ENCODE measurements at places on chromosomes 6 and 20.

DNA sequence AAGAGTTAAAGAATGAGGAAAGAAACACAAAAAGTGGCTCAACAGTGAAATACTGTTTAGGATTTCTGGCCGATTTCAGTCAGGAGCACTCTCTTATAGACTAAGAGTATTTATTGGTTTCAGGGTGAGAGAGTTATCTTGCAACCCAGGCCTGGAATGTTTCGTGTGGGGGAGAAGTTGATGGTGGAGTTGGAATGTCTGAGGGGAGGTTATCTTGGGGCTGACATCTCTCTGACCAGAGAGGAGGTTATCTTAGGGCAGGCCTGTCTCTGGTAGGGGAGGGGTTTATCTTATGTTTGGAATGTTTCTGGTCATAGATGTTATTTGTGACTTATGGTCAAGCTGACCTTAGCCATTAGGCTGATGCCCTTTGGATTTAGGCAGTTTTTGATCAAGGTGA is 80.3 kb downstream of the HTR1B start:
- no peak for DNase-seq

DNA sequence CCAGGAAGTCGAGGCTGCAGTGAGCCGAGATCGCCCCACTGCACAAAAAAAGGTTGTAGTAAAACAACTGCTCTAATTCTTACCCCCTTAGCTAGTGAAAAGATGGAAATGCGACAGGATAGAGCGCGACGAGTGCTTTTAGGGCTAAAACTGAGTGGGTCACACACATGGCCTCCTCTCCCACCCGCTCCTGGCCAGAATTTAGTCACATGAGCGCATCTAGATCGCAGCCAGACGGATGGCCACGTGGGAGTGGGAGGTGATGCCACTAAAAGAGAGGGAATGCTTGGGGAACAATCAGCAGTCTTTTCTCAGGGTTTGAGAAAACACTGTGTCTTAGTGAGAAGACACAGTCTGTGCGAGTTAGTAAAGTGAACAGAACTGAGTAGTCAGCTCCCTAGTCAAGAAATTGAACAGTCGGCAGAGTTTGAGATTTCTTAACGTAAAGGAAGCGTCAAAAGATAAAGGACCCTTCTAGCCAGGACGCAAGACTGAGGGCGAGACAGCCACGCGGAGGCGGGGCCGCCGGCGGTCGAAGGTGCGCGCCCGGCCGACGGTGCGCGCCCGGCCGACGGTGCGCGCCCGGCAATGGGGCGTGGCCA is 664 bp upstream of the ACTR5 start:
- no peak for DNase-seq

GRCh38 chr20:9629831-9630230 is 115.4 kb downstream of the LAMP5 start:
- DNase-seq: no peak

- DNase-seq: no peak
These were observed 48.7 kb downstream of the HLA-DPB1 start for GRCh38 chr6:33124525-33124901.

- no peak for DNase-seq
These were observed 14.7 kb downstream of the FOXF2 start for GRCh38 chr6:1403851-1404712.

GRCh38 chr6:51996296-51996947 is 91.0 kb downstream of the PKHD1 start:
- no peak for DNase-seq

DNA sequence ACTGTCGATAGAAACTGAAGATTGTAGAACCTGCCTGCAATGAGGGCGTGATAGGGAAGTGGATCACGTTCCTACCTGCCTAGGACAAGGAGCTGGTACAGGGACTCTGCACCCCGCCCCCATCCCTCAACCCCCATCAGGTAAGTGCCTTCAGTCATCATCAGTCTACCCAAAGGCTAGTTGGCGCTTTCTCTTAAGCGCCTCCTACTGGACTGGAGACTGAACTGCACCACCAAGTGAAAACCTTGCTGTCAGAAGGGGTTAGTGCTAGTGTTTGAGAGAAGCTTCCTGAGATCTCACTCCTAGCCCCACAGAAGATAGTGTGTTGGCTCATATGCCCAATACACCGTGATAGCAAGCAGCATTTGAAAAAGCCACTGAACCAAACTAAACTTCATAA is 706.5 kb upstream of the MAN1A1 start:
- peak; percentile 1 for DNase-seq

DNA sequence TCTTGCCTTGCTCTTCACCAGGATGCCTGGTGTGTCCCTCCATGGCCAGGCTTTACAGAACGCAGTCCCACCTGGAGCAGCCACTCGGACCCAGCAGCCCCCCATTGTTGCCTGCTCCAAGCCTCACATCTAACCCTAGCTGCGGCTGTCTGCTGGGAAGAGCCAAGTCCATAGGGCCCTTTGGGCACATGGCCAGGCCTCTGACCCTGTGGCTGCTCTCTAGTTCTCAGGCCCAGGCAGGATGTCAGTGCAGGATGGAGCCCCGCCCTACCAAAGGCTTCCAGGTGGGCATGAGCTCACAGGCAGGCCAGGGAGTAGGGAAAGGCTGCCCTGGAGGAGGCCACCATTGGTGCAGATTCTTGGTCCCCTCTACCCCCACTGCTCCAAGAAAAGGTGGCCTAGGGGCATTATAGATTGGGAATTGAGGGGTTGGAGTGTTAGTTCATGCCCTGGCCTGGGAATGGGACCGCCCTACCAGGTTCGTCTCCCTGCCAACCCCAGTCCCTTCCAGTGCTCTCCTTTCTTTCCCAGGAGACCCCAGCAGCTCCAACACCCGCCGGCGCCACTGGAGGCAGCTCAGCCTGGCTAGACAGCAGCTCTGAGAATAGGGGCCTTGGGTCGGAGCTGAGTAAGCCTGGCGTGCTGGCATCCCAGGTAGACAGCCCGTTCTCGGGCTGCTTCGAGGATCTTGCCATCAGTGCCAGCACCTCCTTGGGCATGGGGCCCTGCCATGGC is 18.7 kb downstream of the MAVS start:
- DNase-seq: no peak

DNA sequence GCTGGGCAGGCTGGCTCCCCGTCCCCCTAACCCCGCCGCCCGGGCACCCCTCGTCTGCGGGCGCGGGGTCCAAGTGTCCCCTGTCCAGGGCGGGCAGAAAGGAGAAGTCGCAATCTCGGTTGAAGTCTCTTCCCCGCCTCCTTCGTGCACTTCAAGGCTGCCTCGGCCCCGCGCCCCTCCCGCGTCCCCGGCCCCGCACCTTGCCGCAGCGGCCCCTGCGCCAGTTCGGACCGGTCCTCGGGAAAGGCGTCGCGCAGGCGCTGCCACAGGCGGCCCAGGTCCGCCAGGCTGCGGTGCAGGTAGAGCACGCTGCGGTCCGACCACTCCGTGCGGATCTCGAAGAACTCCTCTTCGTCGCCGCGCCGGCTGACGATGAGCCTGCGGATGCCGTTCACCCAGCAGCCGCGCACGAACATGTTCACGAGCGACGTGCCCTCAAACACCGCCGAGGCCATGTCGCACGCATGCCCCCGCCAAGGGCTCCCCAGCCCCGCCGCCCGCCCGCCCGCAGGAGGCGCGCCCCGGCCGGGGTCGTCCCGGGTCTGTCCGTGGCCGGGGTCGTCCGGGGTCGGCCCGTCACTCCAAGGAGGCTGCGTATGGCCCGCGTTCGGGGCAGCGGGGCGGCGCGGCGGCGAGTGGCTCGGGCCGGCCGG is at the start of gene PXDC1:
PXDC1 (minus strand) TSS at position 637 of the 653 bp plus-strand sequence; CDS start at position 455, 182 bp downstream.
- DNase-seq: no peak

DNA sequence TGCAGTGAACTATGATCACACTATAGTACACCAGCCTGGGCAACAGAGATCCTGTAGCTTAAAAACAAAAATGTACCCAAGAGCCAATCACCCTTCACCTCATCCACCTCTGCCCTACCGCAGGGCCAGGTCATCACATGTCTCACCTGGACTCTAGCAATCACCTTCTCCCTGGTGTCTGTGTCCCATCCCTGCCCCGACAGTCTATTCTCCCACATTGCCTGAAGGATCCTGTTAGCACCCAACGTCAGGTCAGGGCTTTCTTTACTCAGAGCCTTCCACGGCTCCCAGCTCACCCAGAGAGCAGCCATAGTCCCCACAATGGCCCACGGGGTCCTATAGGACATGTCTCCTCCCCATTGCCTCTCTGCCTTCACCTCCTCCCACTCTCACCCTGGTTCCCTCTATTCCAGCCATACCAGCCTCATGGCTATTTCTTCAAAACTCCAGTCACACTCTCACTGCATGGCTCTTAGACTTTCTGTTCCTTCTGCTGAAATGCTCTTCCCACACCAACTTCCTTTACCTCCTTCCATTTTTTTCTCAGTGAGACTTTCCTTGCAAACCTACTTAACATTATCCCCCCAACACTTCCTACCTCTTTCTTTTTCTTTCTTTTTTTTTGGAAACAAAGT is 22.5 kb upstream of the ARFGEF2 start:
- no peak for DNase-seq

DNA sequence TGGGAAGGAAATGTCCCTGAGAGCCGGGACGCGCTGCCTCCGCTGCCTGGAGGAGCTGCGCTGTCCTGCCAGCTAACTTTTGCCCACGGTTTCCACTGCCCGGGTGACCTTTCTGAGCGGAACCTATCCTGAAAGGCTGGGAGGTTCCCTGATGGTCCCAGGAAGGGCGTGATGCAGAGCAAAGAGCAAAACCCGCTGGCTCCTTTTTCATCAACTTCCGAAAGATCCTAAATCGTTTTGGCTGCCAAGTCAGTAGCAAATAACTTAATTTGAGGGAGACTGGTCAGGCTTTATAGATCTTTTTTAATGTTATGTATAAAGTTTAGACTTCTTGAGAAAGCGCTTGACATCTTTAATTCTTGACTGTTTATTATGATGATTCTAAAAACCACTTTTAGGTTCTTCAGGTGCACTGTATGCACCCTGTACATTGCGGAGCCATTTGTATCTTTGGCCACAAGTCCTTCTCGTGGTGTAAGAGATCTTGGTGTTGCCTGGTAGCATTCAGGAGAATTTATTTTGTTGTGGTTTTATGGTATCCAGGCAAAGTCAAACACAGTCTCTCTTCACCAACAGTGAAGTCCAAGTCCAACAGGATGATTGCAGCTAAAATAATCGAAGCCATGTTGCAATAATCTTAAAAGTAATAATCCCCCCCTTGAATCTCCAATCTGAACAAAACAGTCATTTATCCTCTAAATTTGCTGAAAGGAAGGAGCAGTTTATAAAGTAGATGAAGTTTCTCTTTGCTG is at the start of gene SYNE1:
SYNE1 (minus strand) TSS at position 67 of the 752 bp plus-strand sequence. CDS start 9,031 bp downstream, outside the sequence.
- no peak for DNase-seq

DNA sequence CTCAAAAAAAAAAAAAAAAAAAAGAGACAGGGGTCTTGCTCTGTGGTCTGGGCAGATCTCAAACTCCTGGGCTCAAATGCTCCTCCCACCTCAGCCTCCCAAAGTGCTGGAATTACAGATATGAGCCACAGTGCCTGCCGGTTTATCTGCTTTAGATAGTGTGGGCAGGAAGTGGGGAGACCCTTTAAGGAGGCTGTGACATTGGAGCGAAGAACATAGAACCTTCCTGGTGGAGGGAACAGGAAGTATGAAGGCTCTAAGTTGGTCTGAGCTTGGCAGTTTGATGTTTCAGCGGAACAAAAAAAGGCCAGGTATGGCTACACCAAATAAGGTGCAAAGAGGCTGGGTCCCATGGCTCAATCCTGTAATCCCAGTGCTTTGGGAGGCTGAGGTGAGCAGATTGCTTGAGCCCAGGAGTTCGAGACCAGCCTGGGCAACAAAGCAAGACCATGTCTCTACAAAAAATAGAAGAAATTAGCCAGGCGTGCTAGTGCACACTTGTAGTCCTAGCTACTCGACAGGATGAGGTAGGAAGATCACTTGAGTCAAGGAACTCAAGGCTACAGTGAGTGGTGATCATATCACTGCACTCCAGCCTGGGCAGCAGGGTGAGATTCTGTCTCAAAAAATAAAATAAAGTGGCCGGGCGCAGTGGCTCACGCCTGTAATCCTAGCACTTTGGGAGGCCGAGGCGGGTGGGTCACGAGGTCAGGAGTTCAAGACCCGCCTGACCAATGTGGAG is 8.7 kb upstream of the ZMYND8 start:
- DNase-seq: no peak

GRCh38 chr20:53581444-53582250 is 12.0 kb downstream of the ZNF217 start:
- DNase-seq: no peak

DNA sequence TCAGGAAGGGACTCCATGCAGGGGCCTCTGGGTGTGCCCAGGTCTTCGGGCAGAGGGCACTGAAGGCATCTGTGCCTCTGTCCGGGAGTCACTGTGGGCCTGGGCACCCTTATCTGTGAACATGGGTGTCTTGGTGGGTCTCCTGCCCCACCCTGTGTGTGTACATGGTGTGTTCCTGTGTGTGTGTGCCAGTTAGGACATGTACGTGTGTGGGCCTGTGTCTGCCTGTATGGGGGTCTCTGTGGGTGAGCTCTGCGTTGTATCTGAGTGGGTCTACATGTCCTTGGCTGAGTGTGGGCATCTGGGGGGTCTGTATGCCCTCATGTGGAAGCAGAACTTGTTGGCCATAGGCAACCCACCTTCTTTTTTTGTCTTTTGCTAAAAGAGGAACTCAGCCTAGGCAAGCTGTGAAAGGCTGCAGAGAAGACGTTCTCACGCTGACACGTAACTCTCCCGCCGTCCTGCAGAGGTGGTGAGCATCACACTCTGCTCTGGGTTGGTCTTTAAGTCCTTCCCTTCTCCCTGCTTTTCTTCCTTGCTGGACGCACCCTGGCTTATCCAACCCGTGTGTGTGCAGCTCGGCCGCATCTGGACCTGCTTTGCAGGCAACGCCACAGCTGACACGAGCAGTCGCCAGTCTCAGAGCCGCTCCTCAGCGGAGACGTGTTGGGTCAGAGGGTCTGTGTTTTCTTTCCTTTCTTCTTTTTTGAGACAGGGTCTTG is 532 bp upstream of the NPBWR2 start:
- DNase-seq: no peak

GRCh38 chr20:51220293-51220706 is 197.4 kb upstream of the KCNG1 start:
- DNase-seq: no peak

GRCh38 chr6:108799354-108799717 is 48.9 kb upstream of the ARMC2 start:
- DNase-seq: no peak

DNA sequence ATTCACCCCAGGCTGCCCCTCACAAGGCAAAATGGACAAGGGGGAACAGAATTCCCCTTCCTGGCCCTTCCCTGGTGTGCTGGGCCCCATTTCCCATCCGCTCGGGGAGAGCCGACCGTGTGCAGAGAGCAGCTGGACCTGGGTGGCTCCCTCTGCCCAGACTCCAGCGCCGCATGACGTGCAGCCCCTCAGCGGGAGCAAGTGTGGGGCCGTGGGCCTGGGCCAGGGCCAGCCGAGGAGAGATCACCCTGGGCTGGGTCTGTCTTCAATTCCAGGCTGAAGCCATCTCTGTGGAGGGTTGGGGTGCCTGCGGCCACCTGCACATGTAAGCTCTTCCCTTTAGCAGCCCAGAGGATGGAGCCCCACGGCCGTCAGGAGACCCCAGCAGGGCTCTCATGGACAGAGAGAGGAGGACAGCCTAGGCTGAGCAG is 241.8 kb downstream of the TTLL2 start:
- DNase-seq: no peak

DNA sequence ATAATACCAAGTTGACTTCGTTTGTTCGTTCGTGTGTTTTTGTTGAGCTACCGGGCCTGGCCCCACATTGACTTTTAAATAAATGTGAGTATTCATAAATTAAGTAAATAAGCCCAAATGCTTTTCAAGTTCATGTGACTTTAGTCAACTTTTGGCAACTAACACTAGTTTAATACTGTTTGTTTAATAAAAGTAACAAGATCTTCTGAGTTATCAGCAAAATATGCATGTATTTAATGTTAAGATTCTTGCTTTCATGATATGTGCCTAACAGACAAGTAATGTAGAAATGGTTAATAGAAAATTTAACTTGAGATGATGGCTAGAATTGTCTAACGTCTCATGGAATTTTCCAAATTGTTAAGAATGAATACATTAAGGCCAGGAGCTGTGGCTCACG is 38.7 kb upstream of the ECI2 start:
- DNase-seq: no peak

GRCh38 chr6:49528571-49528970 is 21.9 kb upstream of the C6orf141 start:
- DNase-seq: peak; percentile 80
